ENCODE measurements at places on chromosomes 4 and X.
A peak's percentile ranks its signal among the peaks of the same experiment; 100 is the strongest.

- DNase-seq: no peak
Observed at GRCh38 chr4:168930413-168931196, 79.5 kb downstream of the CBR4 start.

DNA sequence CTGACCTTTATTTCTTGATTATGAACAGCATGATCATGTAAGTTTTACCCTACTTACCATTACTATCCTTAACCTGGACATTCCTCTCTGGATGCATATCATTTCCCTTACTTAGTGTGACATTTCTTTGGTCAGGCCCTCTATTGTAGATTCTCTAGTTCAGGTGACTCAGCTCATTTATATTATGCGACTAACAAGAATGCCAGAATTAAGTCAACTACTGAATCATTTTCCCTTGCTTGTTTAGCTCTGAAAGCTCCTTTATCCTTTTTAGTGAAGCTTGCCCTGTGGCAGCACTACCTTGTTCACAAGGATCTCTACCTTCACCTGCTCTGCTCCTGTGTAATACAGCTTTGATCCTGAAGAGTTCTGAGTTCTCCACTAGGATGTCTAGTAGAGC lies 15.1 kb upstream of the UGT2B17 start:
- no peak for DNase-seq

GRCh38 chr4:38804654-38805295 lies at the start of gene TLR1:
Gene TLR1, minus strand, starts transcription at chr4:38804791. Its CDS starts 5,960 bp downstream, at chr4:38798831.
- peak; percentile 63 for DNase-seq

DNA sequence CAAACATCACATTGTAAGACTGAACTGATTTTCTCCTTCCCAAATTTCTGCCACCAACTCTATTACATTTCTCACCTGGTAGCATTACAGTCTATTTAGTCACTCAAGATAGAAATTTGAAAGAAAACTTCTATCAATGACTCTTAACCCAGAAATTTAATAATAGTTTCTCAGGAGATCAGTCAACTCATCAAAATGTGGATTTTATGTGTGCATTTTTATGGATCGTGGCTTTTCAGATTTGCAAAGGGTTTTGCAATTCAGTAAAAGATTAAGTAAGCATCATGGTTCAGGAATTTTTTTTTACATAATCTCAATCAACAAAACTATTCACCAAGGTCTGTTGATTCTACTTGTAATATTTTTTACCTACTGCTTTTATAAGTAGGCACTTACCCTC lies 111.1 kb downstream of the CFAP299 start:
- no peak for DNase-seq

GRCh38 chr4:110289601-110290100 lies 91.2 kb upstream of the ELOVL6 start:
- no peak for DNase-seq

GRCh38 chr4:57430726-57431125 lies 320.5 kb upstream of the IGFBP7 start:
- no peak for DNase-seq

- no peak for DNase-seq
Observed at GRCh38 chrX:133045986-133046385, 50.9 kb downstream of the USP26 start.

DNA sequence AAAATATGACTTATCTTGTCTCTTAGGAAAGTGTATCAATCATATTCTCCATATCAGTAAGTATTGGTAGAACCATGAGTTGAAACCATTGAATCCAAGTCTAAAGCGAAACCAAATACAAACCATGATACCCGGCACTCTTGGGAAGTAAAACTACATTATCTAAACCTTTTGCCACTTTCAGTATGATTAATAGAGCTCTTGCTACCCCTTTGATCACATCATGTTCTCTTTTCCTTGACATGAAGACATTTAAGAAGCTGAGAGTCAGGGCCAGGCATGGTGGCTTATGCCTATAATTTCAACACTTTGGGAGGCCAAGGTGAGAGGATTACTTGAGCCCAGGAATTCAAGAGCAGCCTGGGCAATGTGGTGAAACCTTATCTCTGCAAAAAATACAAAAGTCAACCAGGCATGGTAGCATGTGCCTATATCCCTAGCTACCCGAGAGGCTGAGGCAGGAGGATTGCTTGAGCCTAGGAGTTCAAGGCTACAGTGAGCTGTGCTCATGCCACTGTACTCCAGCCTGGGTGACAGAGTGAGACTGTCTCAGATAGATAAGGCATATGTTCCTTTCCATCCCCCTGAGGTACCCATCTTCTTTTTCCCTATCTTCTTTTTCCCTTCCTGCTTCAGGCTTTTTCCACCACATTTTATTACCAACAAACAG lies 45.4 kb downstream of the CEP135 start:
- no peak for DNase-seq

DNA sequence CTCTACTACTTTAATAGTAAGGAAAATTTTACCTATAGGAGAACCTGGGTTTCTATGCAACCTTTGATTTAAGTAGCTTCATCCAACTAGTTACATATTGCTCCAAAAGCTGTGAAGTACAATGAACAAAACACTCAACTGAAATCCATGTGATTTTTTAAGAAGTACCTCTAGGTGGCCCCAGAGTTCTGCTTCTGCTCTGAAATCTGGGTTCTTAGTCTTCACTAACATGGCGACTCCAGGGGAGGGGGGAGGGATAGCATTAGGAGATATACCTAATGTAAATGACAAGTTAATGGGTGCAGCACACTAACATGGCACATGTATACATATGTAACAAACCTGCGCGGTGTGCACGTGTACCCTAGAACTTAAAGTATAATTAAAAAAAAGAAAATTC lies 73.4 kb upstream of the MAGEB2 start:
- DNase-seq: no peak

DNA sequence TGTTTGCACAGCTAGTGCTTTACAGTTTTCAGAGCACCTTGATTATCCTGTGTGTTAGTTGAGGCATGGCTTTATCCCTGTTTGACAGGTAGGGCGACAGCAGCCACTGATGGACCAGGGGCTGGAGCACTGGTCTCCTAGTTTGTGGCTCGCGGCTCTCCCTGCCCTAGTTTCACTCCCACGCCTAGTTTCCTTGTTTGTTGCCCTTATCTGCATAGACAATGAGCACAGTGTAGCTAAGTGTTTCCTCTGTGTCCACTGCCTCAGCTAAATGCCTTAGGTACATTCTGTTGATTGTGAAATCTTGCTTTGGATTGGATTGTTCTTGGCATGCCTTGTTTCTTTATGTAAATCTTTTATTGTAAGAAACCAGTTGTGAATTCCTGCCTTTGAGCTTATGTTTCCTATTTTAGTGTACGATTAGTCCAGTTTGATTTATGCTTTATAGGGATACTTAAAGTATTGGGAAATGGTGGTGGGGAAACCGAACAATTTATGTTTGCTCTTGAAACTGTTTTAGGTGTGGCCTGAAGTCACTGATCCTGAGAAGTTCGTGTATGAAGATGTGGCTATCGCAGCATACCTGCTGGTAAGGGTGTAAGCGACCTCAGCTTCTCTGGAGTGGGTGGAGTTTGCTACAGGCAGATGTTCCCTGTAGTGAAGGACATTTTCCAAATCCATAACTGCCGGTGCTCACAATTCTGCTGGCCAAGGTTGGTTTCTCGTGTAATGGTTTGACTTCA lies 11.0 kb downstream of the TRMT44 start:
- DNase-seq: no peak

GRCh38 chrX:7191681-7192110 lies 43.7 kb upstream of the PUDP start:
- no peak for DNase-seq

- no peak for DNase-seq
Observed at GRCh38 chrX:111831343-111831742, 44.6 kb upstream of the TRPC5OS start.

DNA sequence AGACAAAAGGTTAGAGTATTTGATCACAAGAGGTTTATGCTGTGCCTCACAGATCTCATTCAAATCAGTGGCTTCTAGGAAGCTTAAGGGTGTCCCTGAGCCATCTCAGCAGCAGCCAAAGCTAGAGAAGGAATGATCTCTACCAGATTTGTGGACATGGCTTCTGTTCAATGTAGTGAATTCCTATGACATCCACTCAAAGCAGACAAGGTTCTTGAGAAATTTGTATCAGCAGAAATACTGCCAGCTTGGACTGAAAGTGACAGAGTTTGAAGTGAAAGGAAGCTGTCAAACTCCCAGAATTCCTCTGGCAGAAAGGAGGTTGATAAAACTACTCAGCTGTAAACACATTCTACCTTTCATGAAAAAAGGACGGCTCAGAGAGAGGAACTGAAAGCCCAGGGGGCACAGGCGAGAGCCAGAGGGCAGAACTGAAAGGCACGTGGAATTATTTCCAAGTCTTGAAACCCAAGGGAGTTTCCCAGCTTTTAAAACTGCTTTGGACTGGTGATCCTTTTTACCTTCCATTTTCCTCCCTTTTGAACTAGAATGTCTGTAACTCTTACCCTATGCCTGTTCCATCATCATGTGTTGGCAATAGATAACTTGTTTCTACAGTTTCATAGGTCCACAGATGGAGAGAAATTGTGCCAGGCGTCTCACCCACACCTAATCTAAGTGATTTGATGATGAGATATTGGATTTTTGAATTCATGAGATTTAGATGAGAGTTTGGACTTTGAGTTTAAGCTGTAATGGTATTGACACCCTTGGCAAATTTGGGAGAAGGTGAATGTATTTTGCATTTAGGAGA lies 14.5 kb upstream of the MED14 start:
- DNase-seq: no peak

GRCh38 chr4:108536577-108536976 lies 83.8 kb upstream of the RPL34 start:
- no peak for DNase-seq

GRCh38 chr4:40573593-40574311 lies 55.9 kb downstream of the RBM47 start:
- no peak for DNase-seq

DNA sequence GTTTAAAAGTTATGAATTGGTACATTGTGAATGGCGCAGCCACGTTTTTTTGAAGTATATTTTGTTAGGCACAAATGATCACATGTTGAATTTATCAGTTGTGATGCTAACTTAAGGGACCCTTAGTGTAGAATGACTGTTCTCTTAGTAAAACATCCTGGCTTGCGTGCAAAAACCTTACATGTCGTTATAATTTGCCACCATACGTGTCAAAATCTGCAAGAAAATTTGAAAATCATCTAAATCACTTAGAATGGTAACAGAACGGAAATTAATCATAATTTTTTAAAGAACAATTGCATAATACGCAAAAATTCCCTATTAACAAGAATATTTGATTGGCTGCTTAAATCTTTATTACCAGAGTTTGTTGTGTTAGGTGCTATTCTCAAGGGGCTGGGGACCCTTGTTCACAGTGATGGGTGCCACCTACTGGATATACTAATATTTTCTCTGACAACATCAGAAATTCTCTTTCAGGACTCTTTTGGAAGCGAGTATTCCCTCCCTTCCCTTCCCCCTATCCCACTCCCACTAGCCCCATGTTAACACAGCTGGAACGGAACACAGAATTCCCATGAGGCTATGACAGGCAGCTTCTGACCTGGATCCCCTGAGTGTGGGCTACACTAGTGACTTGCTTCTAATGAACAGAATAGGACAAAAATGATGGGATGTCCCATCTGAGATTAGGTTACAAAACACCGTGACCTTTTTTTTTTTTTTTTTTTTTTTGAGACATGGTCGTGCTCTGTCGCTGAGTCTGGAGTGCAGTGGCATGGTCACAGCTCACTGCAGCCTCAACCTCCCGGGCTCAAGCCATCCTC lies 71.8 kb downstream of the SUPT20HL2 start:
- no peak for DNase-seq

DNA sequence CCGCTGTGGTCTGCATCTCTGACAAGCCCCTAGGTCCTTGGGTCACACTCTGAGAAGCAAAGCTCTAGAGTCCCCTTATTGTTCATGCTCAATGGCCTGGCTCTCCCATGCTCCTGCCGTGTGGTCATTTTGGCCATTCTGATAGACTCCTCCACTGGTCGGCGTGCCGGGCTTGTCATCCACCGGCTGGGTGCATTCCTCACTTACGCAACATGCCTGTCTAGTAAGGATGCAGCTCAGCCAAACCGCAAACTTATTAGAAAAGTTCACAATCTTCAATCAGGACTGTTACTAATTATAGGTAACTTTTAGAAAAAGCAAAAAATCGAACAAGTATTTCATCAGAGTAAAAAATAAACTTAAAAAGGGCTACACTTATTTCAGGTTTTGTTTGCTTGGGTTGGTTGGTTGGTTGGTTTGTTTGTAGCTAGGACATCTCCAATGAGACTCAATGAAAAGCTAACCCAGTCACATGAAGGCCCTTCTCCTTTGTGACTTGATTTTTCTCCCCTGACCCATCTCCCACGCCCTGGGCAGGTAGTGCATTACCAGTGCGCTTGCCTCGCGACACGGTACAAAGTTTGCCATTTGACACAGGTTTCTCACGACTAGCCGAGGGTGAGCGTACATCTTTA lies 41.0 kb downstream of the IRF2 start:
- DNase-seq: no peak

DNA sequence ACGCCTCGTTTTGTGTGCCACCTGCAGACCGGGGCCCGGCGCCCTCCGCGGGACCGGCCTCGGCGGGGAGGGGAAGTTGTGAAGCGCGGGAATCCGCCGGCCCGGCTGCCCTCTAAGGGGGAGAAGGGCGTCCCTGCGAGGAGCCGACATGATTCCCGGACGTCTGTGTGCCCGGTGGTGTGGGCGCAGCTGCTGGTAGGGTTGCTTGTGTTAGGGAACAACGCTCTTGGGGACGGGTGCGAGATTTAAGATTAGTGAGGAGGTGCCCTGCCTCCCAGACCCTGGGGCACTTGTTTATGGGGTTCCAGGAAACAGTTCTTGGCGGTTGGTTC lies 627 bp downstream of the CDKN2AIP start:
- DNase-seq: no peak

- no peak for DNase-seq
Observed at GRCh38 chrX:18748499-18748898, 41.1 kb downstream of the PPEF1 start.

- no peak for DNase-seq
Observed at GRCh38 chrX:52870046-52870445, 2.2 kb upstream of the XAGE3 start.

- DNase-seq: no peak
Observed at GRCh38 chr4:127138586-127138985, 494.2 kb upstream of the INTU start.

DNA sequence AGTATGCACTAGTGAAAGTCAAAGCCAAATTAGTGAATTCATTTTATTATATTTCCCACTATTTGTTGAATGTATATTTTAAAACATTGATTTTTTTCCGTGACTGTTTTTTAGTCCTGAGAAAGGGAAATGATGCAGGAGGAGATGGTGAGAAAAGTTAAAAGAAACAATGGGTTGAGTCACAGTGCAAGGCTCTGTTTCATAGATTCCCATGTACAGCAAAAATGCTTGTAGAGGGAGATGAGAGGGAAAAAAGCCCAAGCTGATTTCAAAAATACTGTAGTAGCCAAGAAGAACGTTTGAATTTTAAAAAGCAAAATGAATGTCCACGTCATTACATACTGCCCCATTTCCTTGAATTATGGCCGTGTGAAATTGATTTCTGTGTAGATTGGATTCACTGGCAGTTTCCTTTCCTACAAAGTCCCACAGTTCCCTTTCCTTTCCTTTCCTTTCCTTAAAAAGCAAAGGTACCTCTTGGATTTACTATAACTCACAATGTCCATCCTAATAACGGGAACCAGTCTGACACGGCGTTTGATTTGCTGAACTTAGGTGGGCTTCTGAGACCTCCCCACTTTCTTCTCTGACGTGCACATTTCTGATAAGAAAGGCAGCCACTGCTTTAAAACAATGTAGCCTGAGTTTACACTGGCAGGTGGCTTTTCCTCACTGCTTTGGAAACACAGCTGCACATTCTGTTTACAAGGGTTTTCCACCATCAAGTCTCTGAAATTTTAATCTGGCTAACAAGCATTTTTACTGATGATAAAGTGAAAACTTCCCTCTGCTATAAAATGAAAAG lies 63.7 kb downstream of the SPCS3 start:
- DNase-seq: peak; percentile 85

Data from glomerular endothelial cell (primary cell).